Activated naive CD4-positive, alpha-beta T cell treated with anti-CD3 and anti-CD28 coated beads, Interleukin-2, amount 50 U/mL, for 72 hours (primary cell): ENCODE measurements at places on chromosomes 5 and 9. TPM values are rescaled to one million over a fixed set of nuclear protein-coding genes. Genes with fewer than 3 reads are reported as not detected.

The PLPP7 gene
- 0.14 TPM for total RNA-seq

The FOXD1 gene
- not detected for total RNA-seq

The ADAM19 gene
- total RNA-seq, result 9.5 TPM

The TMEM174 gene
- total RNA-seq, result not detected

The KIF3A gene
- 12.7 TPM for total RNA-seq

The ADAMTS13 gene
- 2.6 TPM for total RNA-seq

The CDC26 gene
- 47.7 TPM for total RNA-seq

- no peak for DNase-seq
Measured at GRCh38 chr5:83265318-83265717, 188.0 kb downstream of the XRCC4 start.

- DNase-seq, result no peak
Measured at GRCh38 chr5:82798676-82799075, 278.5 kb downstream of the TMEM167A start.

GRCh38 chr9:73095425-73095824 lies 56.2 kb upstream of the ANXA1 start:
- no peak for DNase-seq

DNA sequence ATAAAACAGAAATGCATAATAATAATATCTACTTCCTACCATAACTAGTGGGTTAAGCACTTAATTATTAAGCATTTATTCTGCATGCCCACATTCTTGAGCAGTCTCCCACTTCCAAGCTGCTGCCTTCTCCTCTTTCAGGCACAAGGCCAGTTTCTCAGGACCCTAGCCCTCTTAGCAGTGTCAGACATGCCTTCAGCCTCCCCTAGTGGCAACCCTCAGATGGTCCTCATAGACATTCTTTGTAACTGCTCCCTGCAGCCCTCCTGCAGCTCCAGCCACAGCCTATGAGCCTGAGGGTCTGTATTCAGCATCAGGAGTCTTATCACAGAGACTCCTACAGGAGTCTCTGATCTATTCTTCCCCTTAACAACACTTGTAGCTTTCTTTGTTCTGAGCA lies 3.9 kb downstream of the IL9 start:
- no peak for DNase-seq

GRCh38 chr9:83520292-83520691 lies 17.9 kb downstream of the FRMD3 start:
- no peak for DNase-seq

- peak; percentile 93 for DNase-seq
Measured at GRCh38 chr9:98034593-98035546, 21.7 kb upstream of the NANS start.

DNA sequence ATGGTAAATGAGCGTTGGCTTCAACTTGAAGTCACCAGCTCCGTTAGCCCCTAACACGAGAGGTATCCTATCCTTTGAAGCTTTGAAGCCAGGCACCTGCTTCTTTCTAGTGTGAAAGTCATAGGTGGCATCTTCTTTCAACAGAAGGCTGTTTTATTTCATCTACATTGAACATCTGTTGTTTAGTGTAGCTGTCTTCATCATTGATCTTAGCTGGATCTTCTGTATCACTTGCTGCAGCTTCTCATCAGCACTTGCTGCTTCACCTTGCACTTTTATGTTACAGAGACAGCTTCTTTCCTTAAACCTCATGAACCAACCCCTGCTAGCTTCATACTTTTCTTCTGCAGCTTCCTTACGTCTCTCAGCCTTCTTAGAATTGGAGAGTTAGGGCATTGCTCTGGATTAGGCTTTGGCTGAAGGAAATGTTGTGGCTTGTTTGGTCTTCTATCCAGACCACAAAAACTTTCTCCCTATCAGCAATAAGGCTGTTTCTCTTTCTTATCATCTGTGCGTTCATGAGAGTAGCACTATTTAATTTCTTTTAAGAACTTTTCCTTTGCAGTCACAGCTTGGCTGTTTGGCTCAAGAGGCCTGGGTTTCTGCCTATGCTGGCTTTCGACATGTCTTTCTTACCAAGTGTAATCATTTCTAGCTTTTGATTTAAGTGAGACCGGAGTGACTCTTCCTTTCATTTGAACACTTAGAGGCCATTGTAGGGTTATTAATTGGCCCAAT lies 47.2 kb downstream of the PCSK5 start:
- no peak for DNase-seq

GRCh38 chr5:89956838-89957237 lies 452.7 kb downstream of the CETN3 start:
- DNase-seq, result no peak

- DNase-seq, result no peak
Measured at GRCh38 chr9:100220936-100221335, 121.9 kb downstream of the INVS start.

DNA sequence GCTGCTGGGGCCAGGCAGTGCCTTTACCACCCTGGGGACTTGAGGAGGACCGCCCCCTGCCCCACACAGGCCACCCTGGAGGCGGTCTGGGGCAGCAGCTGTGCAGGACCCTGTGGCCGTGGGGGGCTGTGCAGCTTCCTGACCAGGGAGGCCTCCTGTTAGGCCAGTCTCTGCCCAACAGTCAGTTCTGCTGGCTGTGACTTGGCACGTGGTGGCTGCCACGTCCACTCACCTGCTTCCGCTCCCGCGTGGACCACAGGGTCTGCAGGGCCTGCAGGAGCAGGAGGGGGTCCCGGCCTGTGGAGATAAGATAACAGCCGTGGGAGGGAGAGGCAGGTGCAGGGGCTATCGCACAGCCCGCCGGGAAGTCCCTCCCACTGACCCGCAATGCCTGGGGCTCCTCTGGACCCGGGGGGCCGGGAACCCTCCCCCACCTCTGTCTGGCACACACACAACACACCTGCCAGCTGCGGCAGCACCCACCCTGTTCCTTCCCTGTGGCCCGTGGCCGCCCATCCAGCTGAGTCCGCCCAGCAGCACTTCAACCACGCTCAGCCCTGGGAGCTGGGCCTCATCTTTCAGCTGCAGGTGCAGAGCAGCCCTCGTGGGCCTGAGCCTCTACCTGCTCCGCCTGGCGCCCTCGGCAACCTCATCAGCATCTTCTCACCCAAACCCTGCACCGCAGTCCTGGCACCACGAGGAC lies 39.7 kb downstream of the EXD3 start:
- DNase-seq, result no peak

DNA sequence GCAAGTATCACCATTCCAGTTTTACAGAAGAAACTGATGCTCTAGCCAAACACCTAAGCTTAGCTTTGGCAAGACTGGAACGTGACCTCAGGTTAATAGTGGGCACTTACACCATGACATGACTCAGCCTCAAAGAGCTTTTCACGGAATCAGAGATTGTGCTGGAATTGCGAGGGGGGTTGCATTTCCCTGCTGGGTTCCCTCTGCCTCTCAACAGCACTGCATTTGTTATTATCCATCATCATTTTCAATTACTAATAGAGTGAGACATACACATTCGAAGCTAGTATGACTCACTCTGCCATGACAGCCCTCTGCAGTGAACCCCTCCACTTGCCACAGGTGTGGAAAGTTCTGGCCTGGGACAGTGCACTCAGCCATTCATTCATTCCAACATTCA lies 8.0 kb downstream of the SPOCK1 start:
- DNase-seq, result no peak

- no peak for DNase-seq
Measured at GRCh38 chr9:108835831-108836230, 20.0 kb downstream of the ACTL7B start.

DNA sequence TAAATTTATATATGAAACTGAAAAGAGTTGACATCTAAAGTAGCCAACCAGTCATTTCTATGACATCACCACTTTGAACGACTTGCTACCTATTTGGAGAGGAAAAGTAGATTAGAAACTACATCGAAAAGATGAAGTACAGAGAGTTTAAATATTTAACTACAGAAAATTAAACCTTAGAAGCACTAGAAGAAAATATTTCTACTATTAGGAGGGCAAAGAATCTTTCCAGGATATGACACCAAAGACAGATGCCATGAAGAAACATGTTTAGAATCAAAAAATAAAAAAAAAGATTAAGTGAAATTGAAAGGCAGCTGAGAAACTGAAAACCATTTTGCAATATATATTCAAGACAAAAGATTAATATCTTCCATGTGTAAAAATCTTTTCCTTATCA lies 144.7 kb downstream of the COL23A1 start:
- DNase-seq, result no peak

GRCh38 chr5:117473165-117473564 lies 898.5 kb upstream of the SEMA6A start:
- no peak for DNase-seq

DNA sequence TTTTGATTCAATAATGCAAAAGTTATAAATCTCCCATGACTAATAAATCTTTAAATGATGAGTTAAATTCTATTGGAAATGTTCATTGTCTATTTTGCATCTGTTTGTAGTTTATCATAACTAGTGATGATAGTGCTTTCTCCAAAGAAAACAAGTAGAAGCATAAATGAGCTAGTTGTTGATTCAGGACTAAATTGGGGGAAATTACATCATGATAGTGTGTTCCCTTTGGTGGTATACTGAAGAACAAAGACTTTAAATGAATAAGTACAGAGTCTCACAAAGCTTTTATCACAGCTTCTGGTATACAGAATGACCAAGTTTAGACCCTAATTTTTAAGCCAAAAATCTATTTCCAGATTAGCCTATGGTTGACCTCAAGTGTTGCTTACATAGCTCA lies 173.8 kb downstream of the MCTP1 start:
- no peak for DNase-seq

- no peak for DNase-seq
Measured at GRCh38 chr9:89077519-89077918, 86.3 kb downstream of the S1PR3 start.

DNA sequence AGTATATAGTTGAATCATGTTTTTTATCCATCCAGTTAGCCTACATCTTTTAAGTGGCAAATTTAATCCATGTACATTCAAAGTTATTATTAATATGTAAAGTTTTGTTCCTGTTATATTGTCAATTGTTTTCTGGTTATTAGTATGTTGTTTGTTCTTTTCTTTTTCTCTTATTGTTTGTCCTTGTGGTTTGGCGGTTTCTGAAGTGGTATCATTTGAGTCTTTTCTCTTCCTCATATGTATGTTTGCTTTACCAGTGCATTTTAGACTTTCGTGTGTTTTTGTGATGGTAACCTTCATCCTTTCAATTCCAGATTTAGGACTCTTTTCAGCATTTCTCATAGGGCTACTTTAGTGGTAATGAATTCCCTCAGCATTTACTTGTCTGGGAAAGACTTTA lies 130.4 kb upstream of the RFX3 start:
- no peak for DNase-seq

DNA sequence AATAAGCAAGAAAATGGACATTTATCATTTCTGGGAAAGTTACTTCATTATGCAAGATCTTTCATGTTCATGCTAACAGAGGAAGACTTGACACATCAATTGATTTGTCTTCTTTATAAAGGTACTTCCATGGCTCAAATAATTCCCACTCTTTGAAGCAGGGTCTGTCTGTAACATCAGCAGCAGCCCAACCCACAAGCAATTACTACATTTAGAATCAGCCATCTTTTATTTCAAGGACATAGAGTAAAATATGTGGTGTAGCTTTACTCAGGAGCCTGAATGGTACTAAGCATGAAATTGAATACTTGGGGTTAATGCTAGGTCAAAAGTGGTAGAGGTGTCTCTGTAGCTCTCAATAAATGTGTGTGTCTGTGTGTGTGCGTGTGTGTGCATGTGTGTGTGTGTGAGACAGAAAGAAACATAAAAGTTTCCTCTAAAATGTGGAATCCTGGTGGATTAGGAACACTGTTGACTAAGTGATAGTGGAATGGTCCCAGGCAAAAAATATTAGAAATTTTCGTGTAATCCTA lies 581.1 kb downstream of the CAAP1 start:
- no peak for DNase-seq

GRCh38 chr5:54243483-54244080 lies 66.8 kb downstream of the ARL15 start:
- no peak for DNase-seq

GRCh38 chr5:63125862-63126261 lies 547.2 kb downstream of the LRRC70 start:
- DNase-seq, result no peak

DNA sequence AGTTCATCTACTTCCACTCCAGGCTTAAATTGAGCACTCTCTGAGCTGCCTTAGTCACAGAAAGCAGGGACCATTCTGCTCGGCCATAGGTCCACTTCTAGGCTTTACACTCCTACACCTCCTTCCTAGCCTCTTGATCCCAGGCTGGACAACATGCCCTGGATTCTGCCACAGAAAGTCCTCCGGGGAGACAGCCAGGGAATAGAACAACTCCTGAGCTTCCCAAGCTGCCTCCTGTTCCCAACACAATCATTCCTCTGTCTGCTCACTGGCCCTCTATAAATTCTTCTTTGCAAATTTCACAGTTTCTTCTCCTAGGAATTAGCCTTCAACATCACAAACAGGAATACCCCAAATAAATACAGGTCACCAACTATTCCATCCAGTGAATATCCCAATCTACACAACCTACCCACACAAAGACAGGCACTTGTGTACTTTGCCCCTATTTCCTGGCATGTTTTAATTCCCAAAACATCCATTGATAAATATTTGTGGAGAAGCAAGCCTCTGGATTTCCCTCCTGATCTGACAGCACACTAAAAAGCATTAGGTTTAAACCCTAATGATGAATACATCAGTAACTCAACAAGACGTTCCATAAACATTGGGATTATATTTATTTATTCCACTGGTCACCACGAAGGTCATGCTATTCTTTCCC lies 125.5 kb downstream of the ENC1 start:
- no peak for DNase-seq

DNA sequence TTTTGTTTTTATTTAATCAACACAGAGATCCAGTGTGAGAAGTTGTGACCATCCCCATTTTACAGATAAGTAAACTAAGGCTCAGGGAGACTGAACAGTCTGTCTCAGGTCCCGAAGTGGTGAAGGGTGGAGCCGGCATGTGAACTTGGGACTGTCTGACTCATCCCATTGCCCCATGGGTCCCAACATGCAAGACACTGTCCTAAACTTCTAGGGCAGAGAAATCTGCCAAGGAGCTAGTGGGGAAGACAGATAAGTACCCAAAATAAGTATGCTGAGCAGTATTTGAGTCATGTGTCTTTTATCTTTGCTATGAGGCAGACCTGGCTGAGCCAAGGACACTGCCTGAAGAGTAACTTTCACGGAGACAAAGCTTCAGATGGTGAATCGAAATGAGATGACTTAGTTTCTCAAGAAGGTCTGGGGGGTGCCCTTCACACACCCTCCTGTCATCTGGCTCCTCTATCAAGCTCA lies 64.3 kb upstream of the SLC25A51 start:
- no peak for DNase-seq
